Activated T-cell treated with anti-CD3 and anti-CD28 coated beads, Interleukin-2, amount 50 U/mL, for 48 hours (primary cell): ENCODE measurements at places on chromosomes 2 and 18.

- no peak for DNase-seq
Observed at GRCh38 chr2:28976584-28976983, 4.5 kb upstream of the TOGARAM2 start.

DNA sequence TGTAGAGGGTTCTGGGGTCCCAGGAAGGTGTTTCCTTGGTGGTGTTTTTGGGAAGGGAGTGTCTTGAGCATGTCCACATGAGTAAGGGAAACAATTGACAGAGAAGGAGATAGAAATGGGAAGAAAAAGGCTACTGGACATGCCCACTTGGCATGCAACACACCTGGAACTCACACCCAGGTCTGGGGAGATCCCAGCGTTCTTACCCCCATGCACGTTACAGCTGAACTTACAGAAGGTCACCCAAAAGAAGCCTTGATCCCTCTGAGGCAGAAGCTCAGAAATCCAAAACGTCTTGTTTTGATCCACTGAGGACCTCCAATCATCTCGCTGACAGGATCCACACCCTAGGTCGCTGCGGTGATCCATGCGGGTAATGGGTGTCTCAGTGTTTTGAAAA, 142.0 kb downstream of the ZNF516 start:
- DNase-seq: no peak

DNA sequence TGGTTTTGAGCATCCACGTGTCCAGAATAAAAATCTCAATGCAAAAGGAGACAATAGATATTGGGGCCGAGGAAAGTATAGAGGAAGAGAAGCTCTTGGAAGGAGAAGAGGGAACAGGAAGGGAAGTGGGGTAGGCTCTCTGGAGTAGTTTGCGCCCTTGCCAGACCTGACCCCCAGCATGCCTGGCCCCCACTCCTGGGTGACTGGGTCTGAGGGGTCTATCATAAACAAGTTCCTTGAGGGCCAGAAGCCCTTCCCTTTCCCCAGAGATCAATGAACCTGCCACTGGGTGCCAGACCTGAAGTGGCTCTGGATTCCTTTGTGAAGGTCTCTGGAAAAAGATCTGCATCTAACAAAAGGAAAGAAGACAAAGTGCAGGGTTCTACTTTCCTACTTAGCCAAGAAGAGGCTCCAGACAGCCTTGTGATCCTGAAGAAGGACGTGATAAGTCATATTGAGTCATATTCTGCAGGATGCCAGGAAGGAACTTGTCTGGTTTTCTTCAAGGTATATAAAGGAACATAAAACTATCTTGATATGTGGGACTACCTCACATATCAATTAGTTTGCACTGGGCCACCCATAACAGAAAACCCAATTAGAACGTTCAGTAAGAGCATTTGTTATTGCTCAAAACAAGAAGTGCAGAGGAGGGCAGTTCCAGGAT, 18.7 kb upstream of the ATOH8 start:
- no peak for DNase-seq

- no peak for DNase-seq
Observed at GRCh38 chr18:80172056-80172455, 63.0 kb downstream of the ADNP2 start.

GRCh38 chr2:134122610-134123009, 131.3 kb upstream of the MGAT5 start:
- no peak for DNase-seq

- DNase-seq: no peak
Observed at GRCh38 chr2:133952896-133953295, 301.0 kb upstream of the MGAT5 start.

GRCh38 chr2:181738074-181738473, 57.8 kb upstream of the NEUROD1 start:
- no peak for DNase-seq

- DNase-seq: no peak
Observed at GRCh38 chr2:200670313-200670712, 84.5 kb downstream of the AOX1 start.
